ENCODE measurements at places on chromosomes 5 and 9. TPM values are rescaled to one million over a fixed set of nuclear protein-coding genes. Genes with fewer than 3 reads are reported as not detected.

TMEM252 gene
- not detected for total RNA-seq

SMIM27 gene
- total RNA-seq = 1.8 TPM

RAB3C gene
- 2.3 TPM for total RNA-seq

SPINK1 gene
- total RNA-seq = not detected

SCGB3A2 gene
- not detected for total RNA-seq
